ENCODE measurements at places on chromosomes 12 and 14.

- DNase-seq = no peak
Measured at GRCh38 chr14:72097173-72097783, 165.0 kb downstream of the RGS6 start.

DNA sequence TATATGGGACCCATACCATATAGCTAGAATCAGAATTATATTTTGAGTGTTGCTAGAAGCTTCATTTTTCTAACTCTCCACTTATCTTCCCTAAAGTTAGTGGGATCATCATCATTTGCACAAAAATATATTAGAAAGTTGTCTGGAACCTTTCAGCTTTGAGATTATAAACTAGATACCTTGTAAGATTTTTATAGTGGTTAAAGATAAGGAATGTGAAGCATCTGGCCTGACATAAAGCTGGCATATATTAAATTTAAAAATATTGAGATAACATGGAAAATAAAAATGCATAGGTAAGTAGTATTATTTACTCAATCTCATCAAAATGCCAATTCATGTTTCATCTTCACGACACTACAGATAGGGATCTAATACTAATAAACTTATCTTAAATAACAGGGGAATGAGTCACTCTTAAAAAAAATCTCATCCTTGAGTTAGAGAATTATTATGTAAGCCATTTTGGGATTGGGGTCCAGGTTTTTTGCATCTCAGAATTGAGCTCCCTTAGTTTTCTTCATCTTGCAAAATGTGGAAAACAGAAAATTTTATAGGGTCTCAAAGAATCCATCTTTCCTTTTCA is 318.5 kb downstream of the KCNC2 start:
- no peak for DNase-seq

GRCh38 chr12:52073531-52074381 is 4.0 kb downstream of the ATG101 start:
- no peak for DNase-seq

DNA sequence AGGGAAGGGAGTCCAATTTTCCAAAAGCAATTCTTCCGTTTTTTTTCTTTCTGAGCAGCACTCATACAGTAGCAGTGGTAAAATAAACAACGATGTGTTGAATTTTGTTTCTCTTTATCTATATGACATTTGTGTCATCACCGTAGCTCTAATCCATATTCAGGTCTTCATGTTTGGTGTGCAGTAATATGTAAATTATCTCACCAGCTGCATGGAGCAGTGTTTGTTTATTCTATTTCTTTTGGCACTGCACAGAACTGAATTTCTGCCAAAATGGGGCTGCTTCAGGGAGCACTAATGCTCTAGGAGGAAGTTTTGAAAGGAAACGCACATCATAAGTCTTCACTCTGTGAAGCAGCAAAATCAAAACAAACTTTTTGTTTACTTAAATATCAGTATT is 130.0 kb upstream of the NPAS3 start:
- DNase-seq = peak; percentile 88

Measured in right lung (tissue), 10 donors.